ENCODE measurements at places on chromosomes 7 and 10.

DNA sequence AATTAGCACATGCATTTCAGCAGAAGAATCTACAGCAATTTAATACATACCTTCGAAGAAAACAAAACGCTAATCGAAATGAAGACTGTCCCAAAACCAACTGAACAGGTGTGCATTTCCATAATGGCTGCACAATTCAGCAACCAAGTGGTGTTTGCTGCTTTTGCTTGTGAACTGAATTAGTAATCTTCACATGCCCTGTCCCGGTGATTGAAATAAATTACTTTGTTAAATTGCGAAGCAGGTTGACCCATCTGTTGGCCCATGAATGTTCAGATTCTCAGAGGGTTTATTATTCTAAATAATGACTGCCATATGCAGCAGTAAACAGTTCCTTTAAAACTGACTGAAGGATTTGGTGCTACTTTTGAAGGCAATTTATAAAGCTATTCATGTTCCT lies 445.2 kb upstream of the NFE2L3 start:
- DNase-seq, result no peak

DNA sequence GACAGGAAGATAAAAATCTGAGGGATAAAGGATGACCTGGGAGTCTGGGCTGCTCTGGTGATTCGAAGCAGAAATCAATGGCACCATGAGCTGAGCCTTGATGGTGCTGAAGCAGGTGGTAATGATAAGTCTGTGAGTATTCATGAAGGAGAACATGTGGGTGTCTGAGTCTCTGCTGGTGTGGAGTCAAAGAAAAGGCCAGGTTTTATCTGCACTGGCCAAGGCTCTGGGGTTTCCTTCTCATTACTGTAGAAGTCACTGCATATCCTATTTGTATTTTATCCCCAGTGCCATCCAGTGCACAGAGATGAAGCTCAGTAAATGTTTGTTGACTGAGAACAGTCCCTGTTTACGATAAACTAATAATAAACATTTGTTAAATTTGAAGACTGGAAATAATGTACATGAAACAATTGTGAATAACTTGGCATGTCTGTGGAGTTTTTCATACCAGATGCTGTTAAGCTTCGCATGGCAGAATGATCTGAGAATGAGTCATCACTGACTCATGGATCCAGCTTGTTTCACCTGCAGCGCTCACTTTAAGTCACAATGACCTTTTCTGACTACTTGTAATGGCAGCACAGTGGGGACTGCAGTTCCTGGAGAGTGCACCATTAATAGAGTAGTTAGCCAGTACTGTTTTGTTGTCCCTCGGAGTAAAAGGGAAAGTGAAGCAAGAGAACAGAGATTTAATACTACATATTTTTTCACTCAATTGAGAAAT lies 538.5 kb downstream of the HTR7 start:
- no peak for DNase-seq

- no peak for DNase-seq
Observed at GRCh38 chr7:27031289-27032172, 64.3 kb downstream of the HOXA1 start.

- DNase-seq, result no peak
Observed at GRCh38 chr7:116873619-116874018, 11.2 kb downstream of the CAPZA2 start.

Measured in stimulated activated naive CD4-positive, alpha-beta T cell treated with Interleukin-2 at 50 U/mL for 16 hours (primary cell).